IPS-NIHi11 (cell line): ENCODE measurements at places on chromosomes 1 and 21.

DNA sequence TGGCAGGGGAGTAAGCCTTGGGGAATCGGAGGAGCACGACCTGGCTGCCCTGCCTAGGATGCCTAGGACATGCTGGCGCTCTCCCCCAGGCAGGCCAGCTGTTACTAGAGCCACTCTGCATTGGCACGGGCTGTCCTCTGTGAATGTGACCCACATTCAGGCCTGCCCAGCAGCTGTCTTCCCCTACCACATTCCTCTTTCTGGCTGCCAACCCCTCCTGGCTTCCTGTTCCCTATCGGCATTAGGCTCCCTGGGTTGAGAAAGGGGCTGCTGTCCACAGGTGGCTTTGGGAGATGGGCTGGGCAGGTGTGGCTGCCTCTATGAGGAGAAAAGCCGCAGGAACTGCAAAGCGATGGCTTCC lies 2.3 kb upstream of the NFASC start:
- DNase-seq = peak; percentile 35

GRCh38 chr1:203656796-203657747 lies 30.4 kb downstream of the ATP2B4 start:
- no peak for DNase-seq

DNA sequence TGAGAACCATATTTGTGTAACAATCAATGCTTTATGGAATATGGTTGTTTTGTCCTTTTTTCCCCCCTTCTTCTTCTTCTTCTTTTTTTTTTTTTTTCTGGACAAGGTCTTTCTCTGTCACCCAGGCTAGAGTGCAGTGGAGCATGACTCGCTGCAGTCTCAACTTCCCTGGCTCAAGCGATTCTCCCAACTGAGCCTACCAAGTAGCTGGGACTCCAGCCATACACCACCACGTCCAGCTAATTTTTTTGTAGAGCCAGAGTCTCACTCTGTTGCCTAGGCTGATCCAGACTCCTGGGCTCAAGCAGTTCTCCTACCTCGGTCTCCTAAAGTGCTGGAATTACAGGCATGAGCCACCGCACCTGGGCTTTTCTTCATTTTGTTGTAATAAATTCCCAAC lies 86.7 kb downstream of the FMN2 start:
- DNase-seq = no peak

DNA sequence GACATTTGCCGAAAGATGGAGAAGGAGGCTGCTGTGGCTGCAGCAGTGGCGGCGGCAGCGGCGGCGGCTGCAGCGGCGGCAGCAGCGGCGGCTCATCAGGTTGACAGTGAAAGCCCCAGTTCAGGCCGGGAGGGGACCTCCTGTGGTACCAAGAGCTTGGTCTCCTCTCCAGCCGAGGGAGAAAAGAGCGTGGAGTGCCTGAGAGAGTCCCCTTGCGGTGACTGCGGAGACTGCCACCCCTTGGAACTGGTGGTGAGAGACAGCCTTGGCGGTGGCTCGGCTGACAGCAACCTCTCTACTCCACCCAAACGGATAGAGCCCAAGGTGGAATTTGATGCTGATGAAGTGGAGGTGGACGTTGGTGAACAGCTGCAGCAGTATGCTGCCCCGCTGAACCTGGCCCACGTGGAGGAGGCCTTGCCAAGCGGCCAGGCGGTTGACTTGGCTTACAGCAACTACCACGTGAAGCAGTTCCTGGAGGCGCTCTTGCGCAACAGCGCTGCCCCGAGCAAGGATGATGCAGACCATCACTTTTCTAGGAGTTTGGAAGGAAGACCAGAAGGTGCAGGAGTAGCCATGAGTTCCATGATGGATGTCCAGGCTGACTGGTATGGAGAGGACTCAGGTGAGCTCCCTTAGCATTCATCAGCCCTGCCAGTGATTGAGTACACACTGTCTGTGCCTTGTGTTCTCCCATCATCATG lies 6.3 kb downstream of the ZBTB8B start:
- no peak for DNase-seq
